ENCODE measurements at places on chromosomes 3 and 15. TPM values are rescaled to one million over a fixed set of nuclear protein-coding genes. Genes with fewer than 3 reads are reported as not detected.

DNA sequence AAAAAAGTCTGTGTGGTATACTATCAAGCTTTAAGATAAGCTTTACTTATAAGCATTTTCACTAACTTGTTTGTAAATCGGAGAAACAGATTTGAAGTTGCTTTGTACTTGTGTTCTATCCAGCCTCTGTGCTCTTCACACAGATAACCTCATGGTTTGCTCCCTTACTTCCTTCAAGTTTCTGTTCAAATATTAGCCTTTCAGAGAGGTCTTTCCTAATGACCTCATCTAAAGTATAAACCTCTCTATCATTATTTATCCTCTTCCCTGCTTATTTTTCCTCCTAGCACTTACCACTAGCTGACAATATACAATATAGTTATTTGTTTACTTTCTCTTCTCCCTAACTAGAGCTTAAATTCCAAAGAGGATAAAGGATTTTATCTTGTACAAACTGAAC lies 180.0 kb downstream of the CBLB start:
- H3K4me3 ChIP-seq: no peak overlapping the region
- no peak for DNase-seq
- H3K27ac ChIP-seq: no peak overlapping the region
- no peaks in the 10 kb centered on the region for H3K27me3 ChIP-seq
- H3K36me3 ChIP-seq: no peaks in the 10 kb centered on the region
- H3K4me1 ChIP-seq: peaks cover 5% of the 10 kb centered on the region

Gene ULK4
- 8.9 TPM for polyA plus RNA-seq

Gene C3orf20
- polyA plus RNA-seq: not detected

GRCh38 chr15:66951531-66952320 lies 113.7 kb upstream of the SMAD3 start:
- H3K27me3 ChIP-seq: no peaks in the 10 kb centered on the region
- H3K36me3 ChIP-seq: no peaks in the 10 kb centered on the region
- DNase-seq: no peak
- H3K4me1 ChIP-seq: no peaks in the 10 kb centered on the region
- H3K4me3 ChIP-seq: no peak overlapping the region
- no peak overlapping the region for H3K27ac ChIP-seq

GRCh38 chr3:74832925-74833324 lies 218.5 kb upstream of the CNTN3 start:
- no peak overlapping the region for H3K4me3 ChIP-seq
- no peaks in the 10 kb centered on the region for H3K27me3 ChIP-seq
- H3K36me3 ChIP-seq: no peaks in the 10 kb centered on the region
- H3K4me1 ChIP-seq: no peaks in the 10 kb centered on the region
- no peak overlapping the region for H3K27ac ChIP-seq
- DNase-seq: no peak

GRCh38 chr15:42152196-42152920 lies 4.1 kb downstream of the PLA2G4F start:
- H3K4me1 ChIP-seq: no peaks in the 10 kb centered on the region
- H3K4me3 ChIP-seq: no peak overlapping the region
- H3K36me3 ChIP-seq: no peaks in the 10 kb centered on the region
- DNase-seq: no peak
- H3K27me3 ChIP-seq: no peaks in the 10 kb centered on the region

DNA sequence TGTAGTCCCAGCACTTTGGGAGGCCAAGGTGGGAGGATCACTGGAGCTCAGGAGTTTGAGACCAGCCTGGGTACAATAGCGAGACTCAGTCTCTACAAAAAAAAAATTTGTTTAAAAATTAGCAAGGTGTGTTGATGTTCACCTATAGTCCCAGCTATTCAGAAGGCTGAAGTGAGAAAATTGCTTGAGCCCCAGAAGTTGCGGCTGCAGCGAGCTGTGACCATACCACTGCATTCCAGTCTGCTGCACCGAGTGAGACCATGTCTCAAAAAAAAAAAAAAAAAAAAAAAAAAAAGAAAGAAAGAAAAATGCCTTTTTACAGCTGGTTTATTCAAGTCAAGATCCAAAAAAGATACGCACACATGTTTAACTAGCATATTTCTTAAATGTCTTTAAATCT lies 17.0 kb upstream of the MUC20 start:
- no peaks in the 10 kb centered on the region for H3K4me1 ChIP-seq
- no peak overlapping the region for H3K27ac ChIP-seq

Gene DNAJC13
- polyA plus RNA-seq: 10.3 TPM

DNA sequence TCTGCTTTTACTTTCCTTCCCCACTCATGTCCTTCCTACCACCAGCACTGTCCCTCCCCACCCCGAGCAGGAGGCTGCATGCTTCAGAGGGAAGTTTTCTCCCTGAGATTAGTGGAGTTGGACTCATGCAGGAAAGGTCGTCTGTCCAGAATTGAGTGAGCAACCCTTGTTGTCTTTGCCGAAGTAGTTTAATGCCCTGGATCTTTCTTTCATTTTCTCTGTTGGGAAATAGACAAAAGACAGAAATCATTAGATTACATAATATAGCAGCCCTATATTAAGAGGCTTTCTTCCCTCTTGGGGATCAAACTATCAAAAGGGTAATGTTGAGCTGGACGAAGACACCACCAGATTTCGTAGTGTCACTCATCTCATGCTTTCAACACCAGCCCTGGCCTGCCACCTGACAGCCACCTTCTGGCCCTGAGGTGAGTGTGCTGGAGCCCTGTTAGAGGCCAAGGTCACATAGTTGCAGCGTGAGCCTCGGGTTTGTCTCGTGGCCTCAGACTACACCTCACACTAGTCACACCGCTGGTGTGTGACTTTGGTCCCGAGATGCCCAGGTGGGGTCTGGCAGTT lies 231.0 kb downstream of the ITPR1 start:
- no peak overlapping the region for H3K27ac ChIP-seq
- no peak overlapping the region for H3K4me3 ChIP-seq
- DNase-seq: no peak

Gene BCL2A1
- 28.1 TPM for polyA plus RNA-seq

Gene PLA2G4F
- polyA plus RNA-seq: not detected

- no peak overlapping the region for H3K27ac ChIP-seq
- no peaks in the 10 kb centered on the region for H3K27me3 ChIP-seq
- DNase-seq: no peak
- H3K36me3 ChIP-seq: no peaks in the 10 kb centered on the region
Observed at GRCh38 chr3:32961189-32961715, 9.8 kb downstream of the CCR4 start.

Gene HOMER2
- polyA plus RNA-seq: 4.8 TPM
